ENCODE measurements at places on chromosomes 1 and 21.
A peak's percentile ranks its signal among the peaks of the same experiment; 100 is the strongest.

- DNase-seq: peak; percentile 24
Observed at GRCh38 chr1:223504741-223505140, 111.5 kb downstream of the CCDC185 start.

GRCh38 chr1:224116131-224116530, 2.2 kb downstream of the FBXO28 start:
- DNase-seq: peak; percentile 45

GRCh38 chr1:173301507-173301906, 94.4 kb upstream of the TNFSF4 start:
- DNase-seq: no peak

- no peak for DNase-seq
Observed at GRCh38 chr1:113519556-113519955, 129.2 kb downstream of the MAGI3 start.

GRCh38 chr1:78419309-78419708, 71.5 kb upstream of the PTGFR start:
- no peak for DNase-seq

- DNase-seq: no peak
Observed at GRCh38 chr1:236948381-236948780, 55.9 kb downstream of the MT1HL1 start.

- DNase-seq: peak; percentile 95
Observed at GRCh38 chr1:61184040-61184713, 101.8 kb downstream of the NFIA start.

DNA sequence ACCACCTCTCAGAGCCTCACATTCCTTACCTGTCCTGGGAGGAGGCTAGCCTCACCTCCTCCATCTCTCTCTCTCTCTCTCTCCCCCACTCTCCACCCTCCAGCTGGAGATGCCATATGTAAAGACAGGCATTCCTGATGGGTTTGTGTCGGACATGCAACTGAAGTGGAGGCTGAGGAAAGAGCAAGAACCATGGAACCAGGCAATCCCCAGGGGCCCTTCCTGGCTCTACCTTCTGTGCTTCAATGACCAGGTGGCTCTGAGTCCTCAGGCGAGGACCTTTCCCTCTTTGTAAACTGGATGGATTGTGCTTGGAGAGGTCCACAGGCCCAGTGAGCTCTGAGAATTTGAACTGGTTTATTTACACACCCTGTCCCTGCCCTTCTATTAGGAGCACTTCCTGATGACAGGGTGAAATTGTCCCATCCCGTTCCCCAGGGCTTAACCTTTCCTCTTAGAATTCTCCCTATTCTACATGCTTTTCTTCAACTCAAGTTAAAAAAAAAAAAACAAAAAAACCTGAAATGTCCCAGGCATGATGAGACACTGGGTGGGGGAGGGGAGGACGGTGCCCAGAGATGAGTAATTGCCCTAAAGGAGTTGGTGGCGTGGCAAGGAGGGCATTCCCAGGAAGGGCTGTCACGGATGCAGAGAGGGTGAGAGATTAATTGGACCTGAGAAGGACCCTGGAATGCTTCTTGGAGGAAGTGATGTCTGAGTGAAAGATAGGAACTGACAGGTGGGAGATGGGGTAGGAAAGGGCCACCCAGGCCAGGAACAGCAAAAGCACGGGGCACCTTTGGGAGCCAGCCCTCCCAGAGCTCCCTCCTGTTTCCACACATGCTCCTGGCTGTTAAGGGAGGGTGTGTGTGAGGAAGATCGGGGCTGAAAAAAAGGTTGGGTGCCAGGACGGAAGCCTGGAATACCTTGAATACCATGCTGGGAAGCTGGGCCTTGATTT, 50.2 kb upstream of the WASF2 start:
- DNase-seq: no peak

GRCh38 chr1:183185941-183186490, at the start of gene LAMC2:
Gene LAMC2 (plus strand): TSS chr1:183186264. CDS start chr1:183186353, 89 bp downstream.
- DNase-seq: peak; percentile 34

- no peak for DNase-seq
Observed at GRCh38 chr1:155080312-155081228, 1.9 kb downstream of the EFNA3 start.

- DNase-seq: no peak
Observed at GRCh38 chr1:223774134-223774814, 61.9 kb downstream of the CAPN2 start.

GRCh38 chr1:175871647-175872046, 128.3 kb upstream of the TNR start:
- peak; percentile 60 for DNase-seq

GRCh38 chr1:218408135-218408534, 63.0 kb downstream of the TGFB2 start:
- DNase-seq: no peak

DNA sequence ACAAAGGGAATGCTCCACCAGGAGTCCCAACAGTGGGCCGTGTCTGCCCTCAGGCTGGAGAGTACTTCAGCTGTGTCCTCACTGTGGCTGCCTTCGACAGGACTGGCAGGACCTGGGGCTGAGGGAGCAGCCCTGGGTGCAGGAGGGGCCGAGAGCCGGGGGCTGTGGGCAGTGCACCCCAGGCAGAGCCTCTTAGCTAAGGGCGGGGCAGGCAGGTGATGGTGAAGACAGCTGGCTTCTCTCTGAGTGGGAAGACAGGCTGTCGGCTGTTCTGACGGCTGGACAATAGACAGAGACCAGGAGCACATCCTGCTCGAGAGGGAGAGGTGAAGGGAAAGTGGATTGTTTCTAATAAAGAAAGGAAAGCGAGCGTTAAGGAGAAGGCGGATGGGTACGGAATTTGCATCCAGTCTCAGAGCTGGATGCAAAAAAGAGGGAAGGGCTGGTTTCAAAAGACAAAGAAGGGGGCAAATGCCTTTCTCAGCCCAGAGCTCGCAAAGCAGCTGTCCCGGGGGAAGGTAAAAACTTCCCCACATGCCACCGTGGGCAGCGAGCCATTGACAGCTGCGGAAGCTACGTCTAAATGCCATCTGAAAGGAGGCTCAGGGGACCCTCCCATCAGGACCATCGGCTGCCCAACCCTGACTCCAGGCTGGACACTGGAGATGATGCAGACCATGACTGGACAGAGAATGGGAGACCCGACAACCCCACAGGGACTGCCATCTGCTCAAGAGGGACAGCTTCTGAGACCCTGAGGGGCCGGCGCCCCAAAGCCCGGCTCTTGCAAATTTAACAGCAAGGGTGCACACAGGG, 92.0 kb downstream of the STUM start:
- DNase-seq: no peak

GRCh38 chr1:159838715-159839114, 12.0 kb downstream of the SLAMF8 start:
- DNase-seq: no peak

DNA sequence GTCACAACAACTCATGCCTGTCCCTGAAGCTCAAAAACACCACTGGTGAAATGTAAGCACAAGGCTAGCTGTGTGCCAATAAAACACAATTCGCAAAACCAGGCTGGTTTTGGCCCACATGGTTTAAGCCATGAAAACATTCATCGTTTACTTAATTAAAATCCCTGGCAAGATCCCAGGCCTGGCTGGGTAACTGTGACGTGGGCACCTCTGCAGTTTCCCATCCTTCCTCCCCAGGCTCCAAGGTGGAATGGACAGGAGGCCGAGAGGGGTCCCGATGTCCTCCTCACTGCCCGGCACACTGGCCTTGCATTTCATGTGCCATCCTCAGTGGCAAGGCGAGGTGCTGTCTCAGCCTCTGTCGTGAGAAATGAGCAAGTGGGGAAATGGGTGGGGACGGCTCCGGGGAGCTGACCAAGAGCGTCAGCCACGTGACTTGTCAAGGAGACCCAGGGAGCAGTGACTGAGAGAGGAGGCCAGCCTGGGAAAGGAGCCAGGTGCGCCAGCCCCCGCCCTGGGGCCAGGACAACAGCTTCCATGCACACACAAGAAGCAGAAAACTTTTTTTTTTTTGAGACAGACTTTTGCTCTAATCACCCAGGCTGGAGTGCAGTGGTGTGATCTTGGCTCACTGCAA, 153.1 kb upstream of the RAB4A start:
- no peak for DNase-seq

- no peak for DNase-seq
Observed at GRCh38 chr1:55334160-55334559, 119.0 kb upstream of the USP24 start.

DNA sequence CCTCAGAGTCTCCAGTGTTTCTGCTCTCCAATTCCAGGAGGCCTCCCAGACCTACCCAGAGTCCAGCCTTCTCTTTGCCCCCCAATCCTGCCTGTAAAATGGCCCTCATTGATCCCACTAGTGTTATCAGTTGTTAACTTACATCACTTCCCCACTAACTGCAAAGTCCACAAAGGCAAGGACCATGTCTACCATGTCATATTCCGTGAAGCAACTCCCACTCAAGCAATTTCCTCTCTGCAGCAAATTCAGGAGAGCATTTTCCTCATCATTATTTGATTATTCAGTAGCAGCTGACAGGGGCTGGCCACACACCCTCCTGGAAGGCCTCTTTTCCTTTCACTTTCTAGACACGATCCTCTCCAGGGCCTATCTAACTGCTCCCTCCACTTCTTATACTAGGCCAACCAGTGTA, 153.5 kb downstream of the RERE start:
- no peak for DNase-seq

DNA sequence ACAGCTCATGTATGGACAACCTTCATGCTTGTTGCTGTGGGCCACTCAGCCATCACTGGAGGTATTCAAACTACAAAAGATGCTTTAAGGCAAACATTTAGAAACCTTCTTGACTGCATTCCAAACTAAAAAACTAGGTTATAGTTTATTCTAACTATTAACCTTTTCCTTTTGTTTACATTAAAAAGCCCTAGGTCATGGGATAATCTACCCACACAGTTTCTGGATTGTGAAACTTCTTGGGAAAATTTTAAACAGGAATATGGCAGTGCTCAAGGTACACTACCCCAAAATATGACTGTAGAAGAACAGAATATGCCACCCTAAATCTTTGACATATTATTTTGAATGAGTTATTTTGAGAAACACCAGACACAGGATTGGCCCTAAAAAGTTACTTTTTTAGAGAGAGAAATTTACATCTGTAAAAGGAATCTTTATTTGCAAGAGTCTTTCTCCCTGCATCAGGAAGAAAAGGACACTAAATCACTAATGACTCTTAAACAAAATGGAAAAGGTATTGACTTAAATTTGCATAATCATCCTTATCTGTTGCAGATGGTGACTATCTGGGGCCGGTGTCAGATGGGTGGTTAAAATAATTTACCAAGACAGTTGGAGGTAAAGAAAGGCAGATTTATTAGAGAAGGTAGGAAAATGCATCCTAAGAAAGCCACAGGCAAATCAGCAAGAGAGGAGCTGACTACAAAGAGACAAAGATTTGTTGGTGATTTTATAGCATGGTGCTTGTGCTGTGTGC, 25.1 kb upstream of the NUF2 start:
- no peak for DNase-seq

DNA sequence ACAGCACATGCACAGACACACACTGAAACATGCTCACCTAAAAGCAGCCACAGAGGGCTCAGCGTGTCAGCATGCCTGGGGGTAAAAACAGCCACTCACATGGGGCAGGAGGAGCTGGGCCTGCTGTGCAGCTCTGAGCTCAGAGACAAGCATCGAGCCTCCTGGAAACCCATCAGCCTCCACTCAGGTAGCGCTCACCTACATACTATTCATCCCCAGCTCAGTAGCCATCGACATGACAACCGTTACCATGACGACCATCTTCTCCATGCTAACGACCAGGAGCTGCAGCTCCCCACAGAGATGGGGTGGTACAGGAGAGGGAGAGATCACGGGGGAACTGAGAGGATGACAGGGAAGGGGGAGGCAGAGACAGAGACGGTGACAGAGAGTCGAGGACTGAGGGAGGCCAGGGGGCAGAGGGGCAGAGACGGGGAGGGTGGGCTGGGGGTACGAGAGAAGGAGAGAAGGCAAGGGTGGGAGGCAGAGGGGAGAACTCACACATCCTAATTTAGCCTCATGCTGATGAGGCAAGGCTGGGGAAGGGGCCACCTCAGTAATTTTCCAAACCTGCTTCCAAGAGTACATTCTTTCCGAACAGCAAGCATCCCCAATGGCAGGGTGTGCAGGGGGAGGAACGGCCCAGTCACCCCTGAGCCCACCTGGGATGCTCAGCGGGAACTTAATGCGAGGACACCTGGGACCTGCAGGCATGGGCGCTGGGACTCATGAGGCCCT, 28.4 kb downstream of the SDC3 start:
- DNase-seq: peak; percentile 80

GRCh38 chr21:17491716-17492414, 21.0 kb upstream of the CXADR start:
- no peak for DNase-seq

- no peak for DNase-seq
Observed at GRCh38 chr1:9044236-9044635, 18.0 kb upstream of the SLC2A7 start.

DNA sequence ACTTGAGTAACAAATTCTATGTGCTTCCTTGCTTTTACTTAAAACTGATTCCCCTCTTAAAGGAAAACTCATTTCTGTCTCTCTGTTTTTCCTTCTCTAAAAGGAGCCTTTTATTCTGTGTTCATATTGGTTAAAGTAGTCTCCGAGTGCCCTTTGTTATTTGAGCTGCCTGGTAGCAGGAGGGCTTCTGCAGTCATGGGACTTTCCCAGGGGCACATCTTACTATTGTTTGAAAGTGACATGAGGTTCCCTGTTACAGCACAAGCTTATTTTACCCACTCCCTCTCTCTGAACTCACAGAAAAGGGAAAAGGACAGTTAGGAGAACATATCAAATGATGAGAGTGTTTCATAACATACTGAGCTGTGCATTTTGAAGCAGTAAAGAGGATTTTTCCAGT, 58.1 kb upstream of the ANGPTL1 start:
- no peak for DNase-seq

DNA sequence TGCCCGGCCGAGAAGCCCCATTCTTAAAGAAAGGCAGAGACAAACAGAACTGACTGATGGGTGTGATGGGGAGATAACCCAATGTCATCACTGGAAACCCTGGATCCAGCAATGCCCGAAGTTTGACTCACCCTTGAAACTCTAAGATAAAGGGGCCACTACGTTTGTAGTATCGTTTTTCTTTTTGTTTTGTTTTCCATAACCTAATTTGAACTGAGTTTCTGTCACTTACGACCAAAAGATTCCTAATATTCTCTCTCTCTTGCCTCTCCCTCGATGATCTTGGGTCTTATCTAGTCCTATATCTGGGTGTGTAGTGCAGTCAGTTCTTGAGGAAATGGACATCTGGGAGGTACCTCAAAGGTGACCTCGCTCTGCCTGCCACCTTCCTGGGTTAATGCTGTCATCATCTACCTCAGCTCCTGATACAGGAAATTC, 57.8 kb upstream of the ID3 start:
- no peak for DNase-seq

- DNase-seq: no peak
Observed at GRCh38 chr21:34648739-34649297, 20.0 kb upstream of the CLIC6 start.
